ENCODE measurements at places on chromosomes 12 and 14.

- DNase-seq = no peak
These were observed 103.9 kb upstream of the RFLNA start for GRCh38 chr12:124191024-124191359.

- DNase-seq = no peak
These were observed 90.6 kb downstream of the ETV6 start for GRCh38 chr12:11739980-11740577.

DNA sequence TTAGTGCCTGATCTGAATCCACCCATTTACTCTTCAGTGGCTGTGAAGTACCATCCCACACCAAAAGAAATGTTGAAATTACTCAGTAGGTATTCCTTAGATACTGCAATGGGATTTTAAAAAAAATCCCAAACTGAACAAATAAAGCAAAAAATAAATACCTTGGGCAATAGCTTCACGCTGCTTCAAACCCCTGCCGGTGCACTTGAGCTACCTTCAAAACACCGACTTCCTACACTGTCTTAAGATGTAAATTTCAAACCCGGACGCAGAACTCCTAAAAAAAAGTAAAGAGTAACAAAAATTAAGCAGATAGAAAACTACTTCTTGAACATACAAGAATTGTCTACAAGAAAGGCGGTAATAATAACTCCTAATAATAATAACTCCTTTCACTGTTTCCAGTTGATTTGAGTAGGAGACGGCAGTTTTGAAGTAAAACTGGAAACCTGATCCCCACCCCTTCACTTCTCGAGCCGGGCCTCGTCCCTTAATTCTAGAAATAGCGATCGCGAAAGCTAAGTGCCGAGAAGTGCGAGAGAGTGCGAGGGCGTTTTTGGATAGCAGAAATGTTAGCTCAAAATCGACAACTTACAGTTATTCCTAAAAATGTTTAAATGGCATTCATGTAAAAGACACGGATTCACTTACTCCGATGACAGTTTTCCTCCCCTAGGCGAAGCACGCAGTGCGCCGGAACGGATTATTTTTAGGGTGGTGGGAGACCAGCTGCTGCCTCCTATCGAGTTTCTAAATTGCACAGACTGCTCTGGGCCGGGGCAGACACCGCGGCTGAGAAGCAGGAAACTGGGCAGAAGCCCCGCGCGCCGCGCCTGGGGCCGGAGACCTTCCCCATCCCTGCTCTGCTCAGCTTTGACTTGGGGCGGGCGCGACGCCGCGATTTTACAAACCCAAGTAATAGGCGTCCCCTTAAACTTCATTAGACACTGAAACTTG lies at the start of gene ABCC9:
ABCC9 (minus strand) TSS at position 878 of the 957 bp plus-strand sequence. CDS start 4,752 bp downstream, outside the sequence.
- DNase-seq = no peak

- DNase-seq = no peak
These were observed 26.5 kb downstream of the CD9 start for GRCh38 chr12:6226679-6227051.

DNA sequence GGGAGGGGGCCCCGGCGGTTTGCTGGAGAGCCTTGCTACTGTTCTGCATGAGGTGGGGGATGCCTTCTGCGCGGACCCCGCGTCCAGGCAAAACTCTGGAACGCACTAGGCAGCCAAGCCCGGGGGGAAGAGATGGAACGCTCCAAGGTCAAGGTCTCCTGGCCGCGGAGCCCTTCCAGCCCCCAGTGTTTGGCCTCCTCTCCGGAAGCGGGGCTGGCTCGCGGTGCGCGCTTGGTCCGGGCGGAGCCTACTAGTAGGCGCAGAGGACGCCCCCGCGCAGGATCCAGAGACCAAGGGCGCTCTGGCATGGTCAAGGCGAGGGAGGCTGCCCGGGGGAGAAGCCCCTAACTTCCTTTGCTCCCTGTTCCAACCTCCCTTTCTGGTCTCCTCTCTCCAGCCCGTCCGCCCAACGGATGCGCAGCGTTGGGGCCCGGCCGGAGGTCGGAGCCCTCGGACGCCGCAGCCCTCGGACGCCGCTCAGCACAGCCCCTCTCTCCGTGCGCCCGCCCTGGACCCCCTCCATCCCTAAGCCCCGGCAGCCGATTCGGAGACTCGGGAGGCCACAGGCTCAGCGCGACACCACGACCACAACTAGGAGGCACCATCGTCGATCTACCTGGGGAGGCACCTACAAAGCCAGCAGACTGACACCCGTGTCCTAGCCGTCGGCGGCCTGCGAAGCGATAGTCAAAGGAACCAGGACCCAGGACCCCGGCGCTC lies 669 bp upstream of the KCNK13 start:
- no peak for DNase-seq

GRCh38 chr12:77878901-77879300 lies 48.2 kb downstream of the NAV3 start:
- no peak for DNase-seq

GRCh38 chr14:98937712-98938505 lies 334.1 kb downstream of the BCL11B start:
- no peak for DNase-seq

DNA sequence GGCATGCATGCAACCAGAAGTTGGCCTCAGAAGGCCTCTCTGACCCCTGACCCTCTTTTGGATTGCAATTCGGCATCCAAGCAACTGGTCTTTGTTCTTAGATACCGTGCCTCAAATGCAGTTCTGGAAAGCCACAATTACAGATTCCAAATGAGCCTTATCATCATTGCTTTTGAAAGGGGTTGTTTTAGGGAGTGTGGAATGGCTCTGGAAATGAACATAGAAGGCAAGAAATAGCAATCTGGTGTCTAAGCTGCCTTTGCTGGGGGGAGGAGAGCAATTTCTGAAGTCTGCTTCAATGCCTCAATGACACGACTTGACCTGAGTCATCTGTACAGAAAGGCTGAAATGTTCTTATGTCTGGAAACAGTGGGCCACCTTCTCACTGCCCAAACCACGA lies 250.1 kb downstream of the NUAK1 start:
- DNase-seq = no peak

- no peak for DNase-seq
These were observed 200.2 kb downstream of the TTC8 start for GRCh38 chr14:89024691-89025090.

- no peak for DNase-seq
These were observed 149.8 kb downstream of the PELI2 start for GRCh38 chr14:56268039-56268438.

- no peak for DNase-seq
These were observed 1.3 kb upstream of the MDM2 start for GRCh38 chr12:68806488-68807237.

DNA sequence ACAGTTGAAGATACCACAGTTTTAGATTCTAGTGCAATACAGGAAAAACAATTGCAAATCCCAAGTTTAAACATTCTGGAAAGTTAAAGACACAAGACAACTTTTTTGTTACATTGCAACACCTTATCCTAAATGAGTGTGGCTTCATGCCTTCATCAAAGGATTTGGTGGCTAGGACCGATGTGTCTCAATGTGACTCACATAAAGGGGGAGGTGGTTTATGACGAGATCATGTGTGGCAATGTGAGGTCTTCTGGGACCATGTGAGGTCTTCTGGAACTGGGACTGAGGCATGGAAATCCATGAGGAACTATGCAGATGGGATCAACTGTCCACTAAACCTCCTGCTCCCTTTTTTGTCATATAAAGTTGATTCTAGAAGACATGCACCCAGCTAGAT lies 166.2 kb downstream of the PAX9 start:
- no peak for DNase-seq

DNA sequence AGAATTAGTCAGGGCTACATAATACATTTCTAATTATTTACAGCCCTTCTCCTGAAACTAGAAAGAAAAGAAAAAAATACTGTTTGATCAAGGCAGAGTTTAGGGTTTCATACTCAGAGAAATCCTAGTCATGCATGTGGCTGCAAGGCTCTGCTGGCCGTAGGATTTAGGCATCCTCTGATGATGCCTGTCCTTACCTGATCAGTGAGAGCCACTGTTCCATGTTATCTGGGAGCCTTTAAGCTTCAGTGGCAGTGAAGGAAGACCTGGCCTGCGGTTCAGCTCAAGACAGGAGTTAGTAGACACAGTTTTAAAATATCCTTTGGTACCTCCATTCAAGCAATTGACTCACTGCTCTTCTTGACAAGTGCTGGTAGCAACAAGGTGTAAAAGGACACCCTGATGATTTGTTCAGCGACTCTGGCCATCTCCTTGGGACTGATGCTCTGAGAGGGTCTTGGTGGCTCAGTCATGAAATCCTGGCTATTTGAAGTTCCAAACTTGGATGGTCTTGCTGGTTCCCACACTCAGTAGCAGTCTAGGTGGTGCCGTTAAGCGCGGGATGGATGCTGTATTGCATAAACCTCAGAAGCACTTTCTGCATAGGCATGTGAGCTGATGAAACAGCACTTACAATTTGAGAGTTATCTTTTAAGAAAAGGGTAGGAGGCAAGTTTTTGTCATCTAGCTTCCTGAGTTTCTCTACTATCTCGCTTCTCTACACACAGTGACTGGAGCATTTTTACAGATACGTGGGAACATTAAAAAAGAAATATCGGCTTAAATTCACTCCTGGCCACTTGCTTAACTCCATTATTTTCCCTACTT lies 162.0 kb downstream of the SAMD4A start:
- no peak for DNase-seq

DNA sequence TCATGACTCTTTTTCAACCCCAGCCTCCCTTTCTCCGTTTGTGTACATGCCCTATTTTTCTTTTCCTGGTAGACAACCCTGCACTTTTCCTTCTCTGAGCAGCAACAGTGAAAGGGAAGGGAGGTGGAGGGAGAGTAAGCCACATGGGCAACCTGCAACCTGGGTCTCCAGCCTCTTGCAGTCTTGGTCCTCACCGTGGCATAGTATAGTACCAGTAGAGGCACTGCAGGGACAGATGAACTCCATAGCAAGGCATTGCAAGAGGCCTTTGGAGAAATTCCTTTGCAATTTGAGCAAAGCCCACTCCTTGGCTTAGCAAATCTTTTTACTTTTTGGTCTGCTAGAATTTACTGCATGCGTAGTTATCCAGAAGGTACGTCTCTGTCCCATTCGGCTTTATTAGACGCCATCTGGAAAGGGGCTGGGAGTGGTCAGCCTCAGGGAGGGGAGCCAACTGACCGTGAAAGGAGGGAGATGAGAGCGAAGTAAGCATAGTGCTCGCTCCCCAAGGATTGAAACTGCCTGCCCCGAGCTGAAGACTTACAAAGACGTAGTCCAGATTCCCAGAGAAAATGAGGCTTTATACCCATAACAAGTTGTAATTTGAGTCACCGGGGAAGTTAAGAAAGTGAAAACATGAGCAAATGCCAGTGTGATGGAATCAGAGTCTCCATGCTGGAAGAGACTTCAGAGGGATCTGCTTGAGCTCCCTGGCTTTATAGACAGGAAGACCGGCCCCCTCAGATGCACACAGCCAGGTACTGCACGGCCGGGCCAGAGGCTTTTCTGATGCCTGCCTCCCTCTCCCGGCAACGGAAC lies 332.0 kb downstream of the CACNA1C start:
- no peak for DNase-seq

DNA sequence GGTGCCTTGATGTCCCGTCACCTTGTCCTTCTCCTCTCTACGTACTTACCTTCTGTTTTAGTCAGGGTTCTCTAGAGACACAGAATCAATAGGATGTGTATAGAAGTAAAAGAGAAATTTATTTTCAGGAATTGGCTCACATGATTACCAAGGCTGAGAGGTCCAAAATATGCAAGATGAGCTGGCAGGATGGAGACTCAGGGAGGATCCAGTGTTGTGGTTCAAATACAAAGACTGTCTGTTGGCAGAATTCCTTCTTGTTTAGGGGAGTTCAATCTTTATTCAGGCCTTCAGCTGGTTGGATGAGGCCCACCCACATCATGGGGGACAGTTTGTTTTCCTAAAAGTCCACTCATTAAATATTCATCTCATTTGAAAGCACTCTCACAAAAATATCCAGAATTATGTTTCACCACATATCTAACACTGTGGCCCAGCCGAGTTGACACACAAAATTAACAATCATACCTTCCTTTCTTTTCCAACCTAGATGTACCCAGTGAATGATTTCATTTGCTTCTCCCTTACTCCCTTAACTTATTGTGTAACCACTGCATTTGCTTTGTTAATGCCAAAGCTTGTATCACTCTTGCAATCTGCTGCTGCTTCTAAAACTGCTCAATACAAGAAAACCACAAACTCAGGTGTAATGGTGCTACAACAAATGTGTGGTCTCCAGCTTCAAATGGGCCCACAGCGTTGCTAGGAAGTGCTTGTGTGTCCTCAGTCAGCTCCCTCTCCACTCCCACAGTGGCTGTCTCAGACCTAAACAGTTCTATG lies 195.4 kb upstream of the ARHGAP5 start:
- no peak for DNase-seq

GRCh38 chr14:23148591-23149249 lies 29.7 kb upstream of the CEBPE start:
- DNase-seq = no peak

- no peak for DNase-seq
These were observed 65.5 kb downstream of the RASSF3 start for GRCh38 chr12:64675795-64676194.

- no peak for DNase-seq
These were observed 27.7 kb upstream of the RNU6-8 start for GRCh38 chr14:32230695-32231280.

- no peak for DNase-seq
These were observed 180.3 kb downstream of the CALM1 start for GRCh38 chr14:90576981-90577660.

- DNase-seq = no peak
These were observed 175.8 kb upstream of the HMGA2 start for GRCh38 chr12:65648461-65648860.

DNA sequence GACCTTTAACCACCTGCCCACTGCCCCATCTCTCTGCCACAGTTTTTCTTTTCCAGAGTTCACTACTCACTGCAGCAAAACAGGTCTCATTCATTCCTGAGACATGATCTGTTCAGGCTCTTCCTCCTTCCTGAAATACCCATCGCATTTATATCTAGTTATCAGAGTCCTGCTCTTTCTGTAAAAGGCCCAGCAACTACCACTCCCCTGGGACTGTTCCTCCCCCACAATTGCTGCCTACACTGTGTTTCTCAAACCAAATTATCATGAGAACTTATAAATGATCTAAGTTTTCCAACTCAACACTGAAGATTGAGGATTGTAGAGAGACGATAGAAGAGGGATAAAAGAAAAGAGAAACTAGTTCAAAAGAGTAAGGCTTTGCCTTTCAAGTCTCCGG lies 40.8 kb upstream of the EPS8 start:
- DNase-seq = no peak

- DNase-seq = no peak
These were observed 23.3 kb upstream of the STYK1 start for GRCh38 chr12:10697156-10697555.
